Hindlimb muscle (tissue), 1 donor: ENCODE measurements at places on chromosomes 6 and 20.

- DNase-seq: no peak
Measured at GRCh38 chr20:17933121-17933520, 35.5 kb downstream of the SNX5 start.

- no peak for DNase-seq
Measured at GRCh38 chr6:2231438-2231837, 14.0 kb downstream of the GMDS start.

GRCh38 chr6:107348224-107348623, 111.1 kb downstream of the PDSS2 start:
- DNase-seq: no peak

GRCh38 chr20:37902504-37903313, at the start of gene VSTM2L:
TSS of gene VSTM2L (plus strand) at chr20:37903127. CDS start at chr20:37903351, 224 bp downstream.
- no peak for DNase-seq

- DNase-seq: no peak
Measured at GRCh38 chr20:48706116-48706656, 121.6 kb downstream of the PREX1 start.

- DNase-seq: no peak
Measured at GRCh38 chr6:24566020-24566767, 71.4 kb downstream of the ALDH5A1 start.

DNA sequence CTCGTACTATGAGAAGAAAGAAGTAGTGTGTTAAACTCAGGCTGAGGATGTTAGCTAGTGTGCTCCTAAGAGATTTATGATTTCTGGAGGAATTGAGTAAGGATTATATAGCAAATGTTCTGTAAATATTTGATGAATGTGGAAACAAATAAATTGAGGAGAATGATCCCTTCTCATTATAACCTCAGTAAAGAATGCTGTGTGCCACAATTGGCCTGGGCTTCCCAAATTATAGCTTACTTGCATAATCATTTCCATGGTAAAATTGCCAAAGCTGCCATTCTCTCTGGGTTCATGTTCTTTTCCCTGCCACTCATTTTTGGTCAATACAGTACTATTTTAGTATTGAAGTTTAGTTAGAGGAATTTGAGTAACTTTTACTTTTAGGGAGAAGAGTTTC, 128.5 kb downstream of the FLRT3 start:
- no peak for DNase-seq

- DNase-seq: no peak
Measured at GRCh38 chr6:117783279-117783678, 108.0 kb downstream of the NUS1 start.

GRCh38 chr6:17450397-17450796, 57.0 kb downstream of the CAP2 start:
- DNase-seq: no peak

- DNase-seq: no peak
Measured at GRCh38 chr20:54099894-54100293, 29.5 kb upstream of the BCAS1 start.

GRCh38 chr6:152598421-152598820, 38.7 kb downstream of the SYNE1 start:
- no peak for DNase-seq

DNA sequence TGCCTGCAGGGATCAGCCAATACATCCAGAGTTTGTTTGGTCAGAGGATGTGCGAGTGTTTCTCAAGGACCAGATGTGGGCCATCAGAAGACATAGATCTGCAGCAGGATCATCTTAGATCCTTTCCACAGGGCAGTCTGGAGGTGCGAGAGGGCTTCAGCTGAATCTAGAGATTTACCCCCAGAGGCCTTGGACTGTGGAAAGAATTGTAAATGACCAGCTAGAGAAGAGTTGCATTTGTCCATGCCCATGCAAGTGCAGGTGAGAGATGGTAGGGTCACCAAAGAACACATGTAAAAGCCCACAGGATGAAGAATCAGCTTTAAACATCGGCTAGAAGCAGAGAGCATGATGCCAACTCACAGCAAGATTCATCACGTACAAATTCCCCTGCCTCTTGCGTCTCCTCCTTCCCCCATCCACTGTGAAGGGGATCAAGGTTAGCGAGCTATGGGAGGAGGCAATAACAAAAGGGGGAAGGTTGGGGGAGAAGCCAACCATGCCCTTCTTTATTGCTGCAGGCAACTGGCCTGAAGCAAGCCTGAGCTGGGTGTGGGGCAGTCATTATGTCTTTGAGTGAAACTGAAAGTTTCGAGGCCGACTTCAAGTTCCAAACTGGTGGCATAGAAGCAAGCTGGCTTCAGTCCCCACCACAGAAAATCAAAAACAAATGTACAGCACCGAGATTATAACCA, 83.5 kb downstream of the SCML4 start:
- no peak for DNase-seq

GRCh38 chr20:35421322-35421721, 9.5 kb upstream of the UQCC1 start:
- no peak for DNase-seq

- no peak for DNase-seq
Measured at GRCh38 chr6:160284575-160284974, 26.0 kb upstream of the SLC22A2 start.

DNA sequence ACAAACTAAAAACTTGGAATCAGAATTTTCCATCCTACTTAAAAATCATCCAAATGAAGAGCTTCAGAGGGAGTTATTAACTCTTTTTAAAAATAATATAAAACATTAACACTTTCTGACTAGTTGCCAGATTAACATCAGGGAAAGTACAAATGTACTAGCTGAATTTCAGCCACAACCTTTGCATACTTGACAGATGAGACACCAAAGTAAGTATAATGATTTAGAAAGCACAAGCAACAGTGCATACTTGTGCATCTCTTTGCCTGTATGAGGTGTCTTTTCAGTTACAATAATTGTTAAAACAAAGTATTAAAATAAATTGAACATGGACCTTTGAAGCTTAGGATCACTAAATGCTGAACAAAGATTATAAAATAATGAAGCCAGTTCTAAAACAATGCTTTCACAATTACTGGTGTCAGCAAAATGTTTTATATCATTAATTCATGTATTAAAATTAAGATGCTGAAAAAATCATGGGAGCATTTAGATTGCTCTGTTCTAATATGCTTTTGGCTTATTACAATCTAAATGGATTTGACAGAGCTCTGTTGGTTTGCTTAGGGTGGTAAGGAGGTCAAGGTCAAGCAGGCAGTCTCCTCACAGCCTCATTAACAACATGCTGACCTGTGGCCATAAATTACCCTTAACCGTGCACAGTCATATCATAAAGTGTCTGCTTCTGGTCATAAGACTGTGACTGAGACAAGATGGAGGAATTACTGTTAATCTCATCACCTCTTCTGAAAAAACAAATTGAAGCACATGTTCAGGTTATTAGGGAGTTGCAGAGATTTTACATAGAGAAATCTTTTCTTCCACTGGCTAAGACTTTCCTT, 15.1 kb downstream of the RNF217 start:
- no peak for DNase-seq

DNA sequence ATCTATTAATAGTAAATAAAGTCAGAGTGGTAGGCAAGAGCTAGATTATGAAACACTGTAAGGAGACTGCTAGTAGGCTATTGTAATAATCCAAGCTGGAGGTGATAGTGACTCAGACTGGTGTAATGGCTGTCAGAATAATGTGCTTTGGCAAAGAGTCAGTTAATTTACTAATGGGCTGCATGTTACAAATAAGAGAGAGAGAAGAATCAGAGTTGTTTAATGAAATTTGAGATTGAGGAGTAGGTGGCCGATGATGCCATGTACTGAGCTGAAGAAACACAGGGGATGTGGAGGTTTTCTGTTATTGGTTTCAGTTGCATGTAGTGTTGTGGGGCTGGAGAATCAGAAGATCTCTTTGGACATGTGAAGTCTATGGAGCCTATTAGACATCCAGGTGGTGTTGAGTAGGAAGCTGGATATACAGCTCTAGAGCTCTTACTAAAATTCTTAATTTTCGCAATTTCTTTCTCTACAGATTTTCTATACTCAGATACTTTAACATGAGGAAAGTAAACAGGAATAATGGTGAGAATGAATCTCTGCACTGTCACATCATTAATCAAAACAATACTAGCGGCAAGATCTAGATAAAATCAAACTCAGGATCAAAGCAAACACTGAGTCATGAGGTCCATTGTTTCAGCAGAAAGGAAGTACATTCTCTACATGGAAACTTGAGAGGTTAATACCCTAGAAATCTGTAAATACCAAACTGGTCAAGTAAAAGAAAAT, 167.7 kb downstream of the SIM1 start:
- DNase-seq: no peak

- DNase-seq: no peak
Measured at GRCh38 chr6:166648846-166649245, 21.8 kb upstream of the RPS6KA2 start.

DNA sequence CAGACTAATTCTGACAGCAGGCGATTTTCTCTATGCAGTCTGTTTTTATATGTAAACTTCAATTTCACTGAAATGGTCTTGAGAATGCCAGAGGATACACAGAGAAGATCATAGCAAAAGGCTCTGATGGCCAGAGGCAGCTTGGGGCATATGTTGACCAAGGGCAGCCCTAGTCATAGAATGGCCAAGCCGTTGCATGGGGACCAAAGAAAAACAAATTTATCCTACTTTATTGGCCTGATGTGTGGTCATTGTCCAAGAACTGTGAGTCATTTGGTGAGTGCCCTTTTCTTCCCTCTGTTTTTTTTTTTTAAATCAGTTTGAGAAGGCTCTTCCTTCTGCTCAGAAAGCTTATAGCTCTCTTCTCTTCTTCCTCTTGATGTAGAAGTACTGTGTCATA, 5.8 kb downstream of the HDGFL1 start:
- DNase-seq: no peak

- DNase-seq: peak; percentile 75
Measured at GRCh38 chr6:33313709-33314514, at the start of gene TAPBP. TSS of gene TAPBP (minus strand) at chr6:33314078. CDS start at chr6:33314041, 37 bp downstream.

- DNase-seq: no peak
Measured at GRCh38 chr6:148395583-148396101, 53.0 kb downstream of the SASH1 start.

- DNase-seq: no peak
Measured at GRCh38 chr20:45450097-45450818, 19.3 kb upstream of the WFDC2 start.

GRCh38 chr6:29708432-29709179, 14.6 kb upstream of the HLA-F start:
- no peak for DNase-seq
